ENCODE measurements at places on chromosomes 5 and 9. TPM values are rescaled to one million over a fixed set of nuclear protein-coding genes. Genes with fewer than 3 reads are reported as not detected.

GRCh38 chr9:21711504-21711903 lies 90.9 kb upstream of the MTAP start:
- DNase-seq, result no peak

GRCh38 chr9:112050544-112051475 lies 124.3 kb downstream of the SUSD1 start:
- DNase-seq, result no peak

DNA sequence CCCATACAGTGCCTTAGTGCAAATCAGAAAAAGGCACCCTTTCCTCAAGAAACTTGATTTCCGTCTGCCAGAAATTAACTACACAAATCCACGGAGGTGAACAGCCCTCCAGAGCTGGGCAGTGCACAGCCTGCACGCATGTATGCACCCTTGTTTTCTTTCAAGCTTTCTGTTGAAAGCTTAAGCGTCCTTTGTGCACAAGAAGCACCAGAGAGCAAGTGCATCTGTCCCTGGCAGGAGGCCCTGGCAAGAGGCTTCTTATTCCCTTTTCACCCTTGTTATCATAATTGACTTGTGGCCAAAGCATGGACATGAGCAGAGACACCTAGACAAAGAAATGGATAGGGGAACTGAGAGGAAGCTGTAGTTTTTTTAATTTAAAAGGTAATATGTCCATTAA lies 47.4 kb upstream of the ATG10 start:
- no peak for DNase-seq

DNA sequence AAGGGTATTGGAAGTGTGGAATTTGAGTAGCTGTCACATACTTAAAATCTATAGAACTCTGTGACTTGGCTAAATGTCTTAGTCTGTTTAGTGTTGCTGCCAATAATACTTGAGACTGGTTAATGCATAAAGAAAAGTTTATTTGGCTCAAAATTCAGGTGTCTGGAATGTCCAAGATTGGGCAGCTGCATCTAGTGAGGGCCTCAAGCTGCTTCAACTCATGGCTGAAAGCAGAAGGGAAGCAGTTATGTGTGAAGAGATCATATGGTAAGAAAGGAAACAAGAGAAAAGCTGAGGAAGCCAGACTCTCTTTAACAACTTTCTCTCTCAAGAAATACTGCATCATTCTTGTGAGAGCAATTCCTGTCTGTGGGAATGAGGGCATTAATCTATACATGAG lies 1043.3 kb upstream of the CDH6 start:
- DNase-seq, result no peak

DNA sequence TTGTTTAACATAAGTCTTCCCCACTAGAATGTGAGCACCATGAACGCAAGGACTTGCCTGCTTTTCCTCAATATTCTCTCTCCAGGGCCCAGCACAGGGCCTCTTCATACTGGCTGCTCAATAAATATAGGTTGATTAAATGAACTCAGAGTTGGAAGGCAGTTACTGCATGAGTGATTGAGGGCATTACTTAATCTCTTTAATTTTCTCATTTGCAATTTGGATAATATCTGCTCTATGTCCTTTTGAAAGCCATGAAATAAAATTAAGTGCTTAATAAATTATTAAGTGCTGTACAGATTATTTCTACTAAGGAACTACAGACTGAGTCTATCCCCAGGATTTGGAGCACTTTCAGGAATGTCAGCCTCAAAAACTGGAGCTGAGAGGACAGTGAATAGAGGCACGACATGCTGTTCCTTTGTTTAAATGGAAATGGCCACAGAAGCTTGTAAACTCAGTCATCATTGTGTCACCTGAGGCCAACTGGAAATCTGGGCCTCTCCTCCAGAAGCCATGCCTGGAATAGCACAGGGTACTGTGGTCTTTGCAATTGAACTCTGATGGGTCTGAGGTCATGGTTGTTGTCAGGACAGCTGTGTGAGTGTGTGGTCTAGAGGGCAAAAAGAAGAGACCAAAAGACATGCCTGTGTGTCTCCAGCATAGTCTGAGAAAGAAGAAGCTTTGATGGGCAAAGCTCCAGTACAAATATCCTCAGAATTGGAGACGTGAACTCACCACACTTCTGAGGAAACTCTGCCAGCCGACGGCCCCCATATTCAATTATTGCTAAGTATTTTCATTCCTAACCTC lies 86.1 kb downstream of the SH3TC2 start:
- DNase-seq, result no peak

- DNase-seq, result no peak
These were observed 96.9 kb downstream of the OLFM1 start for GRCh38 chr9:135184181-135185053.

DNA sequence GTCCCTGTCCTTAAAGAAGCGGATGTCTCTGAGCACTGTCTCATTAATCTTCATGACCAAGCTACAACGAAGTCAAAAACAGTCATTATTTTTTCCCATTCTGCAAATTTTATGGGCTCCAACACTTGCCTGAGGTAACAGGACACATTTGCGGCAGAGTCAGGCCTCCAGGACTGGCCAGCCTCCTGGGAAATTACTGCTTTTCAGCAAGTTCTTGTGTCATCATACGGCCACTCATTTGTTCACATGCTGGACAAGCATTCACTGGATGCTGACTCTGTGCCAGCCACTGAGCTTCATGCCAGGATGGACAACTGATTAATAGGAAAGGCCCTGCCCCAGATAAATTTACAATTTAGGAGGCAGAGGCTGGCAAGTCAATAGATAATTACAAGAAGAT lies 305.7 kb downstream of the ACTL7B start:
- no peak for DNase-seq

GRCh38 chr5:96527768-96528661 lies 95.0 kb upstream of the PCSK1 start:
- peak; percentile 24 for DNase-seq

GRCh38 chr9:87674565-87675299 lies 51.2 kb upstream of the CTSL start:
- DNase-seq, result no peak

DNA sequence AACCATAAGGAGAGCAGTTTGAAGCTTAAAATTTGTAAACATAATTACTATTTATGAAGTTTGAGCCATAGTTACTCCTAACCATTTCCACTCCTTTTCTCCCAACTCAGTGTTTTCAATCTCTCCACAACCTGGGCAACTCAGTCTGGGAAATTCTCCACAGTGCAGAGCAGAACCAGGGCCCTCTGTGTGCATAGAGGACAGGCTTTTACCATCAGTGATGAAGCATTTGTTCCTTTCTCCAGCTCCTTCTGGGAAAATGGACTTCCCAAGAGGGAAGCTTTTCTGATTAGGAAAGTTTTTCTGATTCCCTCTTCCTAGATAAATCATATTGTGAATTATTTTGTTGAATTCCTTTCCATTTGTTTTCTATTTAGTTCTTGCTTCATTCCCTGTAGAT lies 132.3 kb upstream of the MPDZ start:
- no peak for DNase-seq

- DNase-seq, result no peak
These were observed 3.7 kb downstream of the NSMF start for GRCh38 chr9:137455359-137455991.

GRCh38 chr5:73998489-73998888 lies 372.5 kb downstream of the ARHGEF28 start:
- no peak for DNase-seq

GRCh38 chr9:123687246-123687751 lies 242.6 kb downstream of the DENND1A start:
- DNase-seq, result no peak

DNA sequence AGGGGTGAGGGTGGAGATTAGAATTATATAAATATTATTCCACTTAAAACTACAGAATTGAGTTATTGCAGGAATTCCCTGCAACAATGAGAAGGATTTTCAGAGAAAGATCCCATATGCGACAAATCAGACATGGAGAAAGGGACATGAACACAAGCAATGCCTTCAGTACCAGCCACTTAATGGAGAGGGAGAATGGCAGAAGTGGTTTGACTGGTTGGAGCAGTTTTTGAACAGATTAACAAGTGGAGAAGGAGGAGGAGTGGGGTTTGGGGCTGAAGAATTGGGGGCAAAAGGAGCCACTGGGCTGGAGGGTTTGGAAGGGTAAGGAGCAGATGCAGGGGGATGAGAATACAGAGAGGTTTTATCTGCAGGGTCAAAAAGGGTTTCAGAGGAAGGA lies 620.9 kb upstream of the PTPRD start:
- DNase-seq, result no peak

- no peak for DNase-seq
These were observed 22.3 kb upstream of the OMD start for GRCh38 chr9:92446536-92446935.

- no peak for DNase-seq
These were observed 7.8 kb downstream of the INPP5E start for GRCh38 chr9:136431782-136432350.

GRCh38 chr5:59724482-59725391 lies 168.8 kb downstream of the PDE4D start:
- DNase-seq, result peak; percentile 39

- DNase-seq, result no peak
These were observed 11.1 kb downstream of the URM1 start for GRCh38 chr9:128382261-128382660.

GRCh38 chr5:95417971-95418370 lies 26.8 kb downstream of the FAM81B start:
- DNase-seq, result no peak

PRRX2 gene
- 1.2 TPM for total RNA-seq

BARX1 gene
- 7.6 TPM for total RNA-seq

PTCD2 gene
- total RNA-seq, result 11.7 TPM

DRD1 gene
- not detected for total RNA-seq

CCNO gene
- total RNA-seq, result not detected

PLPPR1 gene
- not detected for total RNA-seq

KYAT1 gene
- 17.0 TPM for total RNA-seq

Data from activated CD8-positive, alpha-beta T cell treated with anti-CD3 and anti-CD28 coated beads for 36 hours (primary cell).